AG08395 (cell line): ENCODE measurements at places on chromosomes 7 and 10.

- DNase-seq = peak; percentile 72
Observed at GRCh38 chr7:34430456-34430855, 227.6 kb upstream of the NPSR1 start.

DNA sequence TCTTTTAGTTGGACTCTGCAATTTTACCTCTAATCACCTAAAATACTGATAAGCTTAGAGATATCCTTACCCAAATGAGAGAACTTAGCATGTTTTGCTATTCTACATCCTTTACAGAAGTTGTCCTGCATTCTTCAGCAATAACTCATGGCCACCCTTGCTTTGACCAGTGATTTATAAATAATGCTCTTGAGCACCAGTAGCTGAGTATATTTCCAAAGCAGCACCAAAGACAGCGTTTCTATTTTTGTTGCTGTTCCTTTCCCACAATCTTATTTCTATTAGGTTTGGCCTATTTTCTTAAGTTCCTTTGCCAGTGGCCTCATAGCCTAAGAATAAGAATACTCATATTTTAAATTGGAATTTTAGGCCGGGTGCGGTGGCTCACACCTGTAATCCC, 15.0 kb downstream of the ARPC1A start:
- no peak for DNase-seq

DNA sequence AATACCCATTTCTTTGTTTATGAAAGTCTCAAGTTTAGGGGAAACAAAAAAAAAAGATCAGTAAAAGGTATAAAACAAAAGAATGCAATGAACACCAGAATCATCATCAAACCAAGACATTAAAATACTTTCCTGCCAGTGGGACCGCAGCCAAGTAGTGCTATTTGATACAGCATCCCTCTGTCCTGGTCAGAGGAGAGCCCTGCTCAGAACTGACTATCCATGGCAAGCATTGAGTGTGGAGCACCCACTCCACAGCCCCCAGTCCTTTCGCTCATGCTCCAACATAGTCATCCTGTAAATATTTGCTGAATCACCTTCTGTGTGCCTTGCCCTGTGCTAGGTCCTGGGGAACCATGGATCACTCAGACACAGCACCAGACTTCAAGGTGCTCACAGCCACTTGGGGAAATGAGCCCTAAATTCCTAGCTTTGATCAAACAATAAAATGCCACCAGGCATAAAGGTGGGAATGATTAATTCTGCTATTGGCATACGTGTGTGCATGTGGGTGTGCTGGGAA, 213.6 kb upstream of the TBX20 start:
- no peak for DNase-seq

DNA sequence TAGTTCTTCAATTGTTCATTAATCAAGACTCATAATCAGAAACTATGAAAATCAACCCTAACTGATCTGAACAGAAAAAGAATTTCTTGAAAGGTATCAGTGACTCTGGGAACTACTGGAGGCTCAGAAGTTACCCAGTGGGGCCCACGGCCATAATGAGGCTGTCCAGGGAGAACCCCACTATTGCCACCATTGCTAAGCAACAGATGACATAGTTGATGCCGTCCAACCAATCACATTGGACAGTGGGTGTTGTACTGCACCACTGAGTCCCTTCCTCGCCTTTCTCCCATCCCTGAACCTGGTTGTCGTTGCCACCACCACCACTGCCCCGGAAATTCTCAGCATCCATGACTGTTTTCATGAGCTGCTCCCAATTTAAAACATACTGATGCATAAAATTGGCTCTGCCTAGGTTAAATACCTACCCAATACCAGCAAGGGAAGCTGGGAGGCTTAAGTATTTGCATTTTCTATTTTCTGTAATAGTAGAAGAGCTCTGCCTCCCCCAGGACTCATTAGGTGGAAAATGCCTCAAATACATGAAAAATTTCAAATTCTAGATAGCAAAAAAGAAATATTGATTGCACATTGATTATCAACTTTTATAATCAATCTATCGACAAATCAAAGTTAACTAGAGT, 26.7 kb upstream of the USP6NL start:
- DNase-seq = no peak

- DNase-seq = no peak
Observed at GRCh38 chr10:30868611-30869010, 163.1 kb downstream of the ZNF438 start.

DNA sequence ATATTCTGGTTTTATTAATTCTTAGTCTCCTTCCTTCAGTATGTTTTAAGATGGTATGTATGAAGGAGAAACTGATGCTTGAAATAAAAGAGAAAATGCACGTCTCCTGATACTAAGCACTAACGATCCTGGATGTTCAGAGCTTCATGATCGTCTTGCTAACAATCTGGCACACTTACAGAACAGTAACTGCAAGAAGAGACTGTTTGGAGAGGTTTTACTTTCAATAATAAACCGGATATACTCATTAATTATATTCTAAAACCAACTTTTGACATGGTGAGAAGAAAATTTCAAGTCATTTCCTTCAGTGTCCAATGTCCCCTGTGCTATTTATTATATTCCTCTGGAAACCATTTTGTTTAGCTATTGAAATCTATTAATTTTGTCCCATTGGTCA, 251.0 kb downstream of the NXPH1 start:
- no peak for DNase-seq

GRCh38 chr7:111593343-111593742, 31.1 kb upstream of the IMMP2L start:
- no peak for DNase-seq

GRCh38 chr7:151175047-151175792, 7.7 kb upstream of the GBX1 start:
- no peak for DNase-seq

GRCh38 chr10:43415544-43415943, 6.6 kb upstream of the HNRNPF start:
- DNase-seq = no peak
